ENCODE measurements at places on chromosomes 11 and 22. TPM values are rescaled to one million over a fixed set of nuclear protein-coding genes. Genes with fewer than 3 reads are reported as not detected.

DNA sequence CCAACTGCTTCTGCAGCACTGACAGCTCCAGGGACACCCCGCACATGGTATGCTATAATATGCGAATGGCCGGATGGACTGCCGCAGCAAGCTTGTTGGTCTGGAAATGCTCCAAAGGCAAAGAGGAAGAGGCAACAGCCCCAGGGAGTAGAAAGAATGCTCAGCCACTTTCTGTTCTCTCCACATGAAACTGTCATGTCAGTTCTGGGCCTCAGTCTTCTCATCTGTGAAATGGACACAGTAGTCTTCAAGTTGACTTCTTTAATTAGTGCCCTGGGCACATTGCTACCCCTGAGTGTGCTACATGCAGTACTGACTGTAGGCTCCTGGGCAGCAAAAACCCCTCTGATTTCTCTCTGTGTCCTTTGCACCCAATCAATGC lies 19.9 kb downstream of the IL10RA start:
- no peak for DNase-seq

- no peak for DNase-seq
Observed at GRCh38 chr11:108853864-108854263, 189.0 kb downstream of the DDX10 start.

DNA sequence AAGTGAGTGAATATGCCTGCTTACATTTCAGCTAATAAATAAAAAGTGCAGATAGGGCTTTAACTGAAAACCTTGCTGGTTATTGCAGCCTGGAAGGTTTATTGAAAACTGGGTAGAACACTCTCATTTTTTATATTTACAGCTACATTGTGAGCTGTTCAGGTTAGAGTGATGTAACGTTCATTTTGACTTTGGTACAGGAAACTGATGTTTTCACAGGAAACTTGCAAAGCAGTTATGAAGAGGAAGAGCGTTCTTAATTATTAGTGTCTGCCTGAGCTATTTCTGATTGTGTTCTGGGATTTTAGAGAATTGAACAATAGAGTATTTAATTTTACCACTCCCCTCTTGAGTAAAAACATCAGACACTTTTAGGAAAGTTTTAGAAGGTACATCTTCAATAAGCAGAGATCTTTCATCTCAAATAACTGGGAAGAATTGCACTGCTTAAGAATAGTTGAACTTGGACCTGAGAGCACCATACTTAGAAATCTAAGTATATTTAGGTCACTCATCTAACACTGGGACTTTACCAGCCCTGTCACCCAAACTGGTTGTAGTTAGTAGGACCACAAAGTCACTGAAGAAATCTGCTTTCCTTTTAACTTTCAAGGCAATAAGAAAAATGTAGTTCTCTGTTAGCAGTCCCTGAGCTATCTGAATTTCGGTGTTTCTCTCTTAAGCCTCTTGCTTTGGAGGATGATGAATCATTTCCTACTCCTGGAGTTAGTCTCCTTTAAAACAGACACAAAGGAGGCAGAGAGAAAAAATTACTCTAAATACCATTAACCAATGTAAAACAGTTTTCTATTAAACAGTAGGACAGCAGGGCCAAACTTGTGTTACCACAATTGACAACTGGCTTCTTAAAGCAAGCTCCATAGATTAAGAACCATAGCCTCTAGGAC lies 128.6 kb upstream of the DDI1 start:
- no peak for DNase-seq

DNA sequence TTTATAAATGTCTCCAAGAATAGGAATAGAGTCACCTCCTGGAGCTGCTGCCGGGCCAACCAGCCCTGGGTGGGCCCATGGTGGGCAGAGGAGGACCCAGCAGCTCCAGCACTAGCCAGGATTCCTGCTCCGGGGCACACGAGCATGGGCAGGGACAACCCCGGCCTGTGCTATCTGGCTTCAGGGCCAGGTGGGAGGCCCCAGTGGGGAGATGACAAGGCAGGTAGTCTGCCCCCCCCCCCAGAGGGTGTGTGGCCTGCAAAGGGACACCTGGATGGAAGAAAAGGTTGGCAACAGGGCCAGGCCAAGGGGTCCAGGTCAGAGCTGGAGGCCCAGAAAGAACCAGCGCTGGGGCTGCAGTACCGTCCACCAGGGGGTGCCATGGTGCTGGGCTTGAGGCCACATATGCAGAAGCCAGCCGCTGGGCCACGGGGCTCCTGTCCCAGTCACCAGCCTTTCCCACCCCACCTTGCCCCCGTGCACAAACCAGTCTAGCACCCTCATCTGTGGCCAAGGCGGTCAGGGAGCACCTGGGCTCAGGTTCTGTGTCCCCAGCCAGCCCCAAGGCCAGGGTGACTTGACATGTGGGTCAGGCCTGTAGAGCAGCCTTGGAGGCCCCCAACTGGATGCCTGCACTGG lies 3.4 kb downstream of the TSPAN32 start:
- DNase-seq: peak; percentile 93

DNA sequence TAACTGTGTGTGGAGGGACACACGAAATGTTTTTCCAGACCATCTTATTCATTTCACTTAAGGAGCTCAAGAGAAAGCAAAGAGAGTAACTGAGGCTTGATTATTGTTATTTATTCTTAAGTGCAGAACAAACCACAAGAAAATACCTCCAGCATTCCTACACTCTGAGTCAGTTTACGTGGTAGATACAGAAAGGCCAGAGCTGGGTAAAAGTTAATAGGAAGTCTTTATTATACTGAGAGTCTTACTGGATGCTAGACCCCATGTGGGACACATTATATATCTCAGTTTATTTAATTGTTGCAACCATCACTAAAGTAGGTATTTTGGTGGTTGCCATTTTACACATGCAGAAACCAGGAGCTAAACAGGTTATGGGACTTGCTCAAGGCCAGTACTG lies 261.4 kb upstream of the POU2AF2 start:
- no peak for DNase-seq

- peak; percentile 69 for DNase-seq
Observed at GRCh38 chr11:61766353-61766841, 14.0 kb downstream of the MYRF start.

DNA sequence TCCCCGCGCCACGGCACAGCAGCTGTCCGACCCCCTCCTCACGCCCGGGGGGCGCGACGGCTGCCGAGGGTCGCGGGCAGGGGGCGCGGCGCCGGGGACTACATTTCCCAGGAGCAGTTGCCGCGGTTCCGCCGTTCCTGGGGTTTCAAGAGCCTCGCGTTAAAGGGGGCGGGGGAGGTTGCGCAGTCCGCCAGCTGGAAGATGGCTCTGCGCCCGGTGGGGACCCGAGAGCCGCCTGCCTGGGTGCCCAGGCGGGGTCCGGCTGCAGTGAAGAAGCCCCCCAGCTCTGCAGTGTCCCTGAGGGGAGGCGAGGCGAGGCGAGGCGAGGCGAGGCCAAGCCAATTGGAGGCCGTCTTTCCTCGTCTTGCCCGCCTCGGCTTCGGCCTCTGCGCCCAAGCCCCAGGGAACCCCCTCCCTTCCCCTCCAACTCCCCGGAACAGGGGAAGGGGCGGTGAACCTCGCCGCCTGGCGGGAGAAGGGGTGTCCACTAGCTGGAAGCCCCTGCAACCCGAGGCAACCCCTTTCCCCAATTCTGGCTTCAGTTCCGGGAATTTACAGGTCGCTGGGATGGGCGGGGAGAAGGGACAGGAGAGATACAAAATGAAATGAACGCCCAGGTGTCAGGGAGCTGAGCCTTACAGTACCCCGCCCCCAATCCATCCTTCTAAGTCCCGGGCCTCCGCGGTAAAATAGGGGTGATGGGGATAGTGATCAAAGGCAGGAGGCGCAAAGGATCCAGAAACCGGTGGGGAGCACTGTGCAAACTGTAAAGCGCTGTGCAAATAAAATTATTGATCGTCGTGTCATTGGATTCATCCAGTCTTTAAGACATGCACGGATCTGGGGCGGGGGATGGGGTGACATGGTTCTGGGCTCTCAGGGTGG lies 5.2 kb upstream of the GCAT start:
- peak; percentile 75 for DNase-seq

- DNase-seq: no peak
Observed at GRCh38 chr11:13667245-13667644, 1.2 kb upstream of the FAR1 start.

DNA sequence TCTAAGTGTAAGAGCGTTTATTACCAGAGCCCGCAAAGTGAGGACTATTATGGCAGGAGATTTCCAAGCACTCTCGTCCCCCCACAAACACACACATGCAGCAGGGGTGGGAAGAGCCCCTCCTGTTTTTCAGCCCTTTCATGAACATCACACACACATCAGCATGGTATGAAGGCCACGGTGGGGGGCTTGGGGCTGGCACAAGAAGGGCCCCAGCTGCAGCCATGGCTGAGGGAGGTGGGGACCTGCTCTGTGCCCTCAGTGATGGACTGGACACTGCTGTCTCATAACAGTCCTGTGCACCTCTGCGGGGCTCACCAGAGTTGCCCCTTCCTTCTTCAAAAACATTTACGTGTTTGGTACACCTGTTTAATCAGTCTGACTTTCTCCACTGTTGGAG lies 650.7 kb downstream of the BRD1 start:
- peak; percentile 12 for DNase-seq

DNA sequence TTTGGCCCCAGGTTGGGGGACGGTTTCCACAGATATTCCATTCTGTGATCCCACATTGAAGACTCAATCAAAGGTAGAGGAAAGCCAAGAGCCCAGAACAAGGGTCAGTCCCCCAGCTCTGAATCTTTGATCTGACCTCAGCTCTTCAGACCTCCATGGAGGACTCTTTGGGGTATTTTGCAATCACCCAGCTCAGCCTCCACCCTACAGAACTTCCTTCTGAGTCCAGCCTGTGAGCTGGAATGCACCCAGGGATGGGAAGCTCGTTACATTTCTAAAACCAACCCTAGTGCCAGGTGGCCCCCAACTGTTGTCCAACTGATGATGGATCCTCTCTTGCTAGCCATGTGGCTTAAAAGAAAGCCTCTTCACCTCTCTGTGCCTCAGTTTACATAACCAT lies 335.3 kb downstream of the MN1 start:
- no peak for DNase-seq

- DNase-seq: no peak
Observed at GRCh38 chr11:34530545-34531234, 17.1 kb upstream of the ELF5 start.

DNA sequence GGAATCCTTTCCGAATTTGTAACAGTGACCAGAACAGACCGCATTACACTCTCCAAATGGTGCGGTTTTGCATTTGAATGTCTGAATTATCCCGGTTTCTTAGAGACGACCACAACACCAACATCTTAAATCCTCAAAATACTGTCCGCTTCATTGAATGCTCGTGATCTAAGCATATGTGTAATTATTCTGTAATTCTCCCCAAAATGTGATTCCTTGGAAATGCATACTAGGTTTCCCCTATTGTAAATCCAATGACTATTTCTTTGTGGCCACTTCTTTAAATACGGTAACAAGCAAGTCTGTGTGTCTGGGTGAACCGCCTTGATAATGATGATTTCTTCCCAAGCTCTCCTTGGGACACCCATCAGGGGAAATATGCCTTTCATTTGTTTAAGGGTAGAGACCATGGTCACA lies 87.3 kb upstream of the DBX1 start:
- no peak for DNase-seq

- peak; percentile 48 for DNase-seq
Observed at GRCh38 chr22:46763051-46763705, 728 bp downstream of the TBC1D22A start.

GRCh38 chr11:37333345-37333744 lies 735.3 kb upstream of the RAG2 start:
- DNase-seq: no peak

GRCh38 chr22:47062126-47062525 lies 299.7 kb downstream of the TBC1D22A start:
- no peak for DNase-seq

GRCh38 chr11:119419834-119420492 lies 3.0 kb downstream of the THY1 start:
- DNase-seq: no peak

- peak; percentile 84 for DNase-seq
Observed at GRCh38 chr11:125062931-125063428, at the start of gene SLC37A2. Gene SLC37A2 (plus strand): TSS chr11:125063305. CDS start chr11:125063368, 63 bp downstream.

DNA sequence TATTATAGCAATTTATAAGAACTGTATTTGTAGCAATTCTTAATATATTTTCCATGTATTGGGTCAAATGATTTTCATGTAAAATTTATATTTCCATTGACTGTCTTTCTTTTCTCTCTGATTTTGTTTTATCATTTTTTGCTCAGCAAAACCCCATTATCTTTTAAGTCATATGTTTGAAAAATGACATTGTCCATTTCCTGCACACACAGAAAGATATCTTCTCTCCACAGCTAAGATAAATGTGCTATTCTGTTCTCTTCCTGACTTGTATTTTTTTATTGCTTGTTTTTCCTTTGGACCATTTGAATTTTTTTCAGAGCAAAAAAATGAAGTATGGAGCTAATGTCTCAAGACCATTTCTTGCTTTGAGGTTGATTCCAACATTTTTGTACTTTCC lies 6.3 kb upstream of the LRRC55 start:
- no peak for DNase-seq

- no peak for DNase-seq
Observed at GRCh38 chr22:32850591-32851517, 49.3 kb downstream of the TIMP3 start.

- no peak for DNase-seq
Observed at GRCh38 chr11:61963016-61963281, 4.5 kb downstream of the FTH1 start.

DNA sequence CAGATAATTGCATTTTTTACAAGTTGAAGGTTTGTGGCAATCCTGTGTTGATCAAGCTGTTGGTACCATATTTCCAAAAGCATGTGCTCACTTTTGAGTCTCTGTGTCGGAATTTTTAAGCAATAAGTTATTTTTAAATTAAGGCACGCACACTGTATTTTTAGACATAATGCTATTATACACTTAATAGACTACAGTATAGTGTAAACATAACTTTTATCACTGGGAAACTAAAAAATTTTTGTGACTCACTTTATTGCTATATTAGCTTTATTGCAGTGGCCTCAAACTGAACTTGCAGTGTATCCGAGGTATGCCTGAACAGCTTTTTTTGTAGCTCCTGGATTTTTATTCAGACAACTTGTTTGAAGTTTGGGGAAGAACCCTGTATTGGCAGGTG lies 31.3 kb upstream of the RRM1 start:
- no peak for DNase-seq

The OR8D2 gene
- total RNA-seq: not detected

The OR52N4 gene
- total RNA-seq: not detected

The CSNK2A3 gene
- 2.6 TPM for total RNA-seq

The APOA5 gene
- total RNA-seq: 0.41 TPM

The C11orf65 gene
- 1.3 TPM for total RNA-seq

The PATE4 gene
- total RNA-seq: not detected

The PGA4 gene
- total RNA-seq: 0.83 TPM

The TCP11L1 gene
- 18.1 TPM for total RNA-seq

The MYBPC3 gene
- 0.86 TPM for total RNA-seq

The OR10A6 gene
- not detected for total RNA-seq

The RFPL1 gene
- not detected for total RNA-seq

The PNPLA3 gene
- total RNA-seq: 6.9 TPM

The CRYAB gene
- 72.5 TPM for total RNA-seq

The OR52I2 gene
- total RNA-seq: not detected
